ENCODE measurements at places on chromosomes 7 and 10. TPM values are rescaled to one million over a fixed set of nuclear protein-coding genes. Genes with fewer than 3 reads are reported as not detected.

DNA sequence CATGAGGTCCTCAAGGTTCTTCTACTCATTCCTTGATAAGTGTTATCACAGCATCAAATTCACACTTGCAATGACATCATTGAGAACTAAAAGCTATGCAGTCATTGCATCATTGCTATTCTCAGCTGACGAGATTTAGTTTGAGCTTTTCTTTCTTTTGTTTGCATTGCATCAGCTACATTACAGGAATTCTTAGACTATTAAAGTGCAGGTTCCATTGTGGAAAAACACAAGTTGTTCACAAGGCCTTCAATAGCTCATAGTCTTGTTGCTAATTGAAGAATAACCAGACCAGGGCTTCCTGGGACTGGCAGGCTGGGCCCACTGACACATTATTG, 139.3 kb downstream of the CXCL12 start:
- DNase-seq = no peak

The SPDYE1 gene
- 2.0 TPM for polyA plus RNA-seq

GRCh38 chr10:110067960-110068770, 60.4 kb downstream of the ADD3 start:
- no peak for DNase-seq

The MRC1 gene
- polyA plus RNA-seq = 18.7 TPM

The BTAF1 gene
- 24.3 TPM for polyA plus RNA-seq

GRCh38 chr7:134245253-134245652, 71.5 kb downstream of the SLC35B4 start:
- no peak for DNase-seq

The SMKR1 gene
- not detected for polyA plus RNA-seq
